ENCODE measurements at places on chromosomes 5 and 9.

DNA sequence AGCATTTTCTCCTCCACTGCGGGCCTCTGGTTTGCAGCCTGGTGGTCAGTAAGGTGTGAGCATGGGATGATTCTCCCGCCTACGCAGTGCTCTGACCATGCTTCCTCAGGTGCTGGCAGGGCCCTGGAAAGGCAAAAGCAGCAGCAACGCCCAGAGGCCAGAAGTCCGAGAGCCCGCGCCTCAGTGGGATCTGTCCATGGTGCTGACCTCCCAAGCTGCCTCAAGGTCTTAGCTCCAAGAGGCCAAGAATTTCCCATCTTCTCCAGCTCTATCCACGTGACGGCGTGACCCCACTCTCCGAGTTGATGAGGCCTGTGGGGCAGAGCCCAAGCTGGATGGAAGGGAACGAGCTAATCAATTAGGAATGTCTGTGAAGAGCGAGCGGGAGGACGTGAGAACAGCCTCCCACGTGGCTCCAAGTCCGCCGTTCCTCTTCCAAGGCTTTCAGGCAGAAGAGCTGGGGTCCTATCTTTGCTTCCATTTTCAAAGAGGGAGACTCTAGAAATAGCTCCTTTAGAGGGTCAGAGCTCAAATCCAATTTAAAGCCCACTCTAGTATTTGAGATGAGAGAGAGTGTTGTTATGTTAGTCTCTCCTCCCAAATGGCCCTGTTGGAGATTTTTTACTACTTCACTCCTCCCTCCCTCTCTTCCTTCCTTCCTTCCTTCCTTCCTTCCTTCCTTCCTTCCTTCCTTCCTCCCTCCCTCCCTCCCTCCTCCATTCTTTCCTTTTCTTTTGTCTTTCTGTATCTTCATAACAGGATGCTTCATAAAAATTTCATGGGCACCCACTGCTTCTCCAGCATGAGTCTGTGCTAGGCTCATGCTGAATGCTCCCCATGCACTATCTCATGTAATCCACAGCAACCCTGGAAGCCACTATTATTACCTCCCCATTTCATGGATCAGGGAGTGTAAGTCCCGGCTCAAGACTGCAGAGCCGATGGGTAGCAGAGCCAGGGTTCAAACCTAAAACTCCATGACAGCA is 69.3 kb downstream of the OLFM1 start:
- DNase-seq: no peak

GRCh38 chr5:65364907-65365306 is 116.8 kb downstream of the ADAMTS6 start:
- DNase-seq: no peak

DNA sequence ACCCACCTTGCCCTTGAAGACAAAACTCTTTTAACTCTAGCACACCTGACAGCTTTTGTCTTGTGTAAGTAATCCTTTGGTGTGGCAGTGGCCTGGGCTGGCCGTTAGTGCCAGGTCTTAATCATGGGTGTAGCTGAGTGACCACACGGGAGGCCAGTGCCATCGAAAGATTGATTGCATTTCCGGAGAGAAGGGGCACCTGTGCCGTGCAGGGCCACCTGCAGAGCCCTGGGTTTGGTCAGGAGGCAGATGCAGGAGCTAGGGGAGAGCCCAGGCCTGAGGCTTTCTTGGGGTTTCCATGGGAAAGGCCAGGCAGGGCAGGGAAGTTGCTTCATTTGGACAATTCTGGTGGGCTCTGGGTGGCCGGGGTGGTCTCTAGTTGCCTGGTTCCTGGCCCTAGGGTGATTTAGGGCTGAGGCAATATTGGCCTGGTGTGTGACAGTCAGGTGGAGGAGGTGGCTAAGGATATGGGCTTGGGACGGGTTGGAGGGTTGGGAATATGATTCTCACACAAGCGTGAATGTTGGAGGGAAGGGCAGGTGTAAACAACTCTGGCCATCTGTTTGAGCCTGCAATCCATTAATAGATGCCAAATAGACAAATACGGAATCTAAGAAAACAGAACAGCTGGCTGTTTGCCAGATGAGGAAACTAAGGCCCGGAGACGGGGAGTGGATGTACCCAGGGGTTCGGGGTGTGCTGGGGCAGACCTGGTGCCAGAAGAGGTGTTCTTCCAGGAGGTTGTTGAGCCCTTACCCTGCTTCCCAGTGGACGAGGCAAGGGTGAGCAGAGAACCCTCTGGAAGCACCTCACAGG is 4.6 kb downstream of the DBH start:
- DNase-seq: no peak

DNA sequence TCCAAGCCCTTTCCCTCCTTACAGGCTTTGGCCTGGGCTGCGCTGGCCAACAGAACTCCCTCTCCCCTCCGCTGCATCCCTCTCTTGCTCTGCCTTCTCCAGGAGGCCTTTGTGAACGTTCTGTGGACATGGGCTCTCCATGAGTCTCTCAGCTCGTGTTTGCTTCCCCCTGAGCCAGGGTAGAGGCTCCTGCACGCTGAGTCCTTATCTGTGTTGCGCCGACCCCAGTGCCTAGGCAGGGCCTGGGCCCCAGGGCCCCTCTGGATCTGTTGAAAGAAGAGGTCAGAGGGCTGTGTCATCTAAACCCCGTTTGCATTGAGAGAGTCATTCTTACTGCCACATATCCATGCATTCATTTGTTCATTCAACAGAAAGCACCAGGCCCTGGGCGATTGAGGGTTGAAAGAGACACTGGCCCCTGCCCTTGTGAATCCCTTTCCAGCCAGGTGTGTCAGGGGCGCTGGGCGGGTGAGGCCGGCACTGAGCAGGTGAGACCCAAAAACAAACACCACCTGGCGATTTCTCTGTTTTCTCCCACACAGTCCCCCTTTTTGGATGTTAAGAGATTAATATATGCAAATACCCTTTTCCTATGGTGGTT is 111.2 kb upstream of the IER5L start:
- DNase-seq: no peak

DNA sequence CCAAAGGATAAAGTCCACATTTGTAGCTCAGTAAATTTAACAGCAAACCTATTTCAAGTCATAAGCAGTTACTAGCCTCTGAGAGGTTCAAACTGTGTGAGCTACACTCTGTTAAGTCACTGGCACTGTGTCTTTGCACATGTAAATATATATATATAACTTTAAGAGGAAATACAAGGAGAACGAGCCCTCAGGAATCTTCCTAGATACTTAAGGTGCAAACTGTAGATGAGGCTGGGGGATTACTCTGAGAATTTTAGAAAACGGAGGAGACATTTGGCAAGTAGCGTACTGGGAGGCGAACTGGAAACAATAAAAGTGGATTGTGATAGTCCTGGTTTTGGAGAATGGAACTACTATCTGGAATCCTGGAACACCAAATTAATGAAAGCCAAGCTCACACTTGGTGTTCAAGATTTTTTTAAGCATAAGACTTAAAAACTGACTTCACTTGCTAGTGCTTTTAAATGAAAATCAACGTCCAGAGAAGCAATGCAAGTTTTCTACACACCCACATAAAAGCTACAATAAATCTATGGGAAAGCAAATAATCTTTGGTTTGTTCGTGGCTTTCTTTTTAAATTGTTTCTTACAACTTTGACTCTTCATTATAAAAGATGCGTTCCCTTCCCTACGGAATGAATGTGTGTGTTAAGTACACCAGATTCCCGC is 1057.0 kb upstream of the DMAC1 start:
- DNase-seq: no peak

DNA sequence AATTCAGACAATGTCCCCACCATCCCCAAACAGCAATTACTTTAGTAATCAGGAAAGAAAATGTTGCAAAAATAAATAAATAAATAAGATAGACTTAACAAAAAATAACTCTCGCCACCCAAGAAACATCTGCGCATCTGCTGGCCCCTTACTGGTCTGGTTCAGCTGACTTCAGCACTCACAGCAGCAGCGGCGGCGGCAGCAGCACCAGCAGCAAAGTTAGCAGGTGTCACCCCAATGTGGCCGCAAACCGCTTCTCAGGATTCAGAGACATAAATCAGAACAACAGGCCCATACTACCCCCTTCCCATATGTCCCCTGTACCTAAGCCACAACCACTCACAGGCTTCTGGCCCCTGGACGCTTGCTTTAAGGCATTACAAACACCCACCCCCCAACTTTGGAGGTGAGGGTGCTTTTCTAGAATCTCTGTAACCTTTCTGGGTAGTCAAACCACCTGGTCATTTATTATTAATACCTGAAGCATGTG is 593.0 kb downstream of the BNC2 start:
- DNase-seq: no peak

- no peak for DNase-seq
These were observed 398.2 kb downstream of the SLCO4C1 start for GRCh38 chr5:101897914-101898313.

GRCh38 chr9:96020792-96021550 is 145.5 kb downstream of the ERCC6L2 start:
- no peak for DNase-seq

GRCh38 chr5:81188962-81189361 is 44.2 kb upstream of the CKMT2 start:
- DNase-seq: no peak

GRCh38 chr5:1525624-1526189 is 1.9 kb upstream of the LPCAT1 start:
- DNase-seq: no peak

DNA sequence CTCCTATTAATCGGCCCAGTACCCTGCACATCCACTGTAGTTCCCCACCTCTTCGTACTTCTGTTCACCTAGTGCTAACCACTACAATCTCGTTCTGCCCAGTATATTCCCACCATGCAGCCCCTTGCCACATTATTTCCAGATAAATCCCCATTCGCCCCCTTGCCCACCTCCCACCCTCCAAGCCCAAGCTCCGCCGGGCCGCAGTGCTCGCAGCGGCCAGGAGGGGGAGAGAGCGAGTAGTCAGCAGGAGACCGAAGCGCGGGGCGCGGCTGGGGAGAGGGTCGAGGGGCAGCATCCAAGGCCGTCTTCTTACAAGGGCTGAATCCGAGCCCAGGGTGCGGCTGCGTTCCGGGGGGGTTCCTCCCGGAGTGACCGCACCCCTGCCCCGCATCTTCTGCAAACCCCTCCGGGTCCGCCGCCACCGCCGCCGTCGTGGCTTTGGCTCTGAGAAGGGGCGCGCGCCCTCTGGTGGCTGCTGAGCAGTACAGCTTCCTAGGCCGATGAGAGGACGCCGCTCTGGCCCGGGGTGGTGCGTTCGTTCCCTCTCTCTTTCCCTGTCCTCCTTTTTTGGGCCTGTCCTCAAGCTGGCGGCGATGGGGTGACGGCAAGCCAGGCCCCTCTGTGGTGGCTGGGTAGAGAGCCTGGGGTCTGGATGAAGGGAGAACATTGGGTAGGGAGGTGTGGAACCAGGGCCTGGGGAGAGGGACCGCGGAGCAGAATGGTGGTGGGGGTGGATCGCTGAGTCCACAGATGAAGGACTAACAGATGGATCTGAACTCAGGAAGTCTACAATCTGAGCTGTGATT is 30.0 kb upstream of the PSD2 start:
- DNase-seq: peak; percentile 82

- DNase-seq: no peak
These were observed 3.5 kb downstream of the RASEF start for GRCh38 chr9:83059417-83059816.

GRCh38 chr5:11289733-11290132 is 528.7 kb upstream of the DAP start:
- DNase-seq: no peak

- no peak for DNase-seq
These were observed 31.7 kb upstream of the CDKN2B start for GRCh38 chr9:22040760-22041159.

DNA sequence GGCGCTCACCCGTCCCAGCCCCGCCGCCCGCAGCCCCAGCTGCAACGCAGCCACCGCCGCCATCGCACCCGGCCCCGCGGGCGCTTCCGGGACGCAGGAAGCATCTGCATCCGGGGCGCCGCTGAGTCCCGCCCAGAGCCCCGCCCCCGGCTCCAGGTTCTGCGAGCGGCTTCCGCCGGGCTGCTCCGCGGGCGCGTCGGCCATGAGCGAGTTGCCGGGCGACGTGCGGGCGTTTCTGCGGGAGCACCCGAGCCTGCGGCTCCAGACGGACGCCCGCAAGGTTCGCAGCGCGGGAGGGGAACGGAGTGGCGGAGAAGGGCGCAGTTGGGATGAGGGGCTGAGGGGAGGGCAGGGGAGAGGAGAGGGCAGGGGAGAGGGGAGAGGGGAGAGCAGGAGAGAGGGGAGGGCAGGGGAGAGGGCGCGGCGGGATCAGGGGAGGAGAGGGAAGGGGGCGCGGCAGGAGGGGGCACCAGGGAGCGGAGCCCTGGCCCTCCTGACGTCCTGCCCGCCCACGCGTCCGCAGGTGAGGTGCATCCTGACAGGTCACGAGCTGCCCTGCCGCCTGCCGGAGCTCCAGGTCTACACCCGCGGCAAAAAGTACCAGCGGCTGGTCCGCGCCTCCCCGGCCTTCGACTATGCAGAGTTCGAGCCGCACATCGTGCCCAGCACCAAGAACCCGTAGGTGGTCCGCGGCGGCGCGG is at the start of the genes SURF1 and SURF2:
Gene SURF1 (minus strand): TSS at position 97 of the 701 bp plus-strand sequence. CDS start 34 bp downstream, at position 63.
Gene SURF2 (plus strand): TSS at position 160 of the 701 bp plus-strand sequence. CDS start 43 bp downstream, at position 203.
- peak; percentile 87 for DNase-seq

DNA sequence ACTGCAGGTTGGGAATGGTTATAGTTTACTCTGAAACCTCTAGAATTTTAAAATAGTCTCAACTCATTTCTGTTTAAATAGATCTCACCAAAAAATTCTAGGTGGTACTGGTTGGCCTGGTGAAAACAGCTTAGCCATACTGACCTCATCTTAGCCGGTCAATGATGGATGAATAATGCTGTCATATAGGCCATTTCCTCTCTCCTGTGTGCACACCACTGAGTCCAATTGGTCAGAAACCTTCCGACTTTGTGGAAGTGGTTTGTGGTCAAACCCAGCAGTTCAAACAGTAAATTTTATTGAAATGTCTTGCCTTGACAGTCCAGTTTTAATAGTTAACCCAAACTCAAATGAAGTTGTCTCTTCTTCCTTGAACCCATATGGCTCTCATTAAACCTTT is 98.6 kb downstream of the GIN1 start:
- no peak for DNase-seq

GRCh38 chr9:5841771-5842573 is 9.1 kb upstream of the ERMP1 start:
- peak; percentile 25 for DNase-seq

DNA sequence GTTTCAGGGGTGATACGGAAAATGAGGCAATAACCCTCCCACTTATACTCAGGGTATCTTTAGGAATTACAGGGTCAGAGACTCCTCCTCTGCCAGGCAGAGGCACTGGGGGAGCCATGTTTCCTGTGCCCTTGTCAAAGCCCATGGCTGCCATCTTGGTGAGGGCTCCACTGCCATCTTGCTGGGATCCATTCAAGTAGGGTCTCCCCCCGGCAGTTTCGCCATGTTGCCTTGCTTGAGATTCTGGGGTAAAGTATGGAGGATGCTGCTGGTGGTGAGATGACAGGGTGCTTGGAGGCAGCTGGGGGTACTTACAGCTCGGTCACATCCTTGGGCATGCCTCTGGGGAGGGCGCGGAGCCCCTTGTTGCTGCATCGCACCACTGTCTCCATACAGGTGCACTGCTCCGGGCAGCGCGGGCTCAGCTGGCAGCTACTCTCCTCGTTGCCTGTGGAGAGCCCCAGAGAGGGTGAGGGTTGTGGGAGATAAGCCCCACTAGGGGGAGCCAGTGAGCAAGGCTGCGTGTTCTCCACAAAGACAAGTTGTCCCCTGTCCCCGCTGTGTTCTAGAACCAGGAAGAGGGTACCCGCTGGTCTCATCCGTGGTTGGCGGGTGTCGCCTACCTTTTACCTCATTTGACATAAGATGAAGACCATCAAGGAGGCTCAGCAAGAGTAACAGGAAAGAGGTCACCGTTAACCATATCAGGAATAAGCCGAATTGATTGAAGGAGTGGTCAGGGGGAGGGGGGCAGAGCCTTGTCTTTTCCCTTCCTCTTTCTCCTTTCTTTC is 169.0 kb upstream of the PANK3 start:
- no peak for DNase-seq
